ENCODE measurements at places on chromosomes 5 and 9.

DNA sequence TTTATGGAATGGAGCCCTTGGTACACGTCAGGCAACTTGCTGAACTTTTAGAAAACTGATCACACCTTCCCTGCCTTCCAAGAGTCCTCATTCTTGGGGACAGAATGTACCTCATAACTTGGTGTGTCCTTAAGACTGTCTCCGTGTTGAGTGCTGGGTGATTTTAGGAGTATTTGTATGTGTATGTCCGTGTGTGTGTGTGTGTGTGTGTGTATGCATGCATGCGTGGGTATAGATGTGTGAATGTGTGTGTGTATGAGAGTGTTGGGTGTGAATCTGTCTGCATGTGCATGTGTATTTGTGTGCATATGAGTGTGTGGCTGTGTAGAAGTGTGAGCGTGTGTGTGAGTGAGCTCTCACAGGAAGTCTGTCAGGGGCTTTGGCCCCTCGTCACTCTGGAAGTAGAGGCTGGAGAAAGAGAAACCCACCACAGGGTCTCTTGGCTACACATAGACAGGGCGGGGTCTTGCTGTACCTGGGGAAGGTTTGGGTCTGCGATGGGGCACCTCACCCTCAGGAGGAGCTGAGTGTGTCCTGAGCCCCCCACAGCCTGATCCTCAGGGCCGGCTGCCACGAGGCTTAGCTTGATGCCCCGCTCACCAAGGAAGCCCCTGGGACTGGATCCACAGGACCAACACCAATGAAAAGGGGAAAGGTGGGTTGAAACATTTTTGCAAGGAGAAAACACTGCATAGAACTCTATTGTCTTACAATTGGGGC, 33.1 kb upstream of the ANKRD33B start:
- DNase-seq, result no peak

DNA sequence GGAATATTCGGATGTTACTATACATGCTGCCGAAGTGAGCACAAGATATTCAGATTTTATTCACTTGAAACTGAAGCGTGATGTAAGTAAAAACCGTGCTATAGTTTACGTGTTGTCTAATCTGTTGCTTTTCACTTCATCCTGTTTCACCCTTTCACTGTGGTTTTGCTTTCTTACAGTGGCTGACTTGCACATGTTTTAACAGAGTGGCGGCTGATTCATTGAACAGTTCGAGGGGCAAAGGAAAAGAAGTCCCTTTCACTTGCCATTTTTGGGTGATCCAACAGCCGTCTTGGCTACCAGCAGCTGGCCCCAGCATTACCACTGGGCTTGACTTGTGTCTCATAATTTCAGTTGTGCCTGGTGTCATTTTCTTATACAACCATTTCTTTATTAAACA, 134.0 kb downstream of the IRX1 start:
- DNase-seq, result no peak

- no peak for DNase-seq
These were observed 509.4 kb downstream of the IRX1 start for GRCh38 chr5:4104831-4105597.

GRCh38 chr5:78604689-78605285, 43.8 kb downstream of the LHFPL2 start:
- DNase-seq, result no peak
